Bronchial epithelial cell (primary cell): ENCODE measurements at places on chromosomes 7 and 10. TPM values are rescaled to one million over a fixed set of nuclear protein-coding genes. Genes with fewer than 3 reads are reported as not detected.

Gene NME8
- not detected in 2 replicates for total RNA-seq

Gene HSPA12A
- 0.79 and 1.4 TPM in 2 replicates for total RNA-seq

GRCh38 chr10:78443900-78444571, 410.4 kb downstream of the RPS24 start:
- DNase-seq = no peak

- DNase-seq = no peak
Observed at GRCh38 chr10:127563718-127564553, 14.8 kb downstream of the NPS start.

GRCh38 chr7:118040562-118040961, 143.4 kb upstream of the LSM8 start:
- no peak for DNase-seq

- no peak for DNase-seq
Observed at GRCh38 chr10:71685554-71686232, 33.9 kb downstream of the C10orf105 start.

DNA sequence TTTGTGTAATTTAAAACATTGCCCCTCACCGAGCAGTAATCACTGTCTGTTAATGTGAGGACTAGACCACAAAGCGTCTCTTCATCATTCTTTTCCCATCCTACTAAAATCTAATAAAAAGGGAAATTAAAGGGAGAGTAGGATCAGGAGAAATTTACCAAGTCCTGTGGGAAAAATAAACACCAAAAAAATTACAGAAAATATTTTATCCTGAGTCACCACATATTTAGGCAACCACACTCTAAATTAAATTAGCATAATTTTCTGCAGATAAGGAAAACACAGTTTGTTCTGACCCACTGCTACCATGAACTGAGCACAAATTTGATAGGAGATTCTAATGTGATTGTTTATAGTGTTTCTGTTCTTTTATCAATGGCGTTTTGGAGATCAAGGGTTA, 49.3 kb downstream of the CCDC6 start:
- no peak for DNase-seq

DNA sequence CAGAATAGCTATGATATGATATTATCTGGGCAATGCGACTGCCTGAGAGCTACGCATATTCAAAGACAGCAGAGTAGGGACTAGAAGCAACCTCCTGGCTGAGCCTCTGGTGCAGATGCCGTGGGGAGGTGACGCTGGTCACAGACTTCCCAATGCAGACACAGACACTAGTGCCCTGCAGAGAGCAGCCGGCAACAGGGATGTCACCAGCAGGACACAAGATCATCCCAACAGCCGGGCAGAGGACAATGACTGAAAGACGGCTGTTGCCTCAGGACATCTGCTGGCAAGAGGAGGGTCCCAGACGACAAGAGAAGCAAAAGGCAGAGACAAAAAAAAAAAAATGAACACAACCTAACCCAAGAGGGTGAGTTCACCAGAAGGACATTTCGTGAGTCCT, 104.6 kb downstream of the CALN1 start:
- DNase-seq = no peak

GRCh38 chr7:137488038-137488437, 144.5 kb upstream of the PTN start:
- DNase-seq = peak; percentile 1

GRCh38 chr10:89167915-89168314, 39.2 kb downstream of the CH25H start:
- DNase-seq = peak; percentile 13

- no peak for DNase-seq
Observed at GRCh38 chr7:127941476-127942210, 89.6 kb downstream of the LRRC4 start.

DNA sequence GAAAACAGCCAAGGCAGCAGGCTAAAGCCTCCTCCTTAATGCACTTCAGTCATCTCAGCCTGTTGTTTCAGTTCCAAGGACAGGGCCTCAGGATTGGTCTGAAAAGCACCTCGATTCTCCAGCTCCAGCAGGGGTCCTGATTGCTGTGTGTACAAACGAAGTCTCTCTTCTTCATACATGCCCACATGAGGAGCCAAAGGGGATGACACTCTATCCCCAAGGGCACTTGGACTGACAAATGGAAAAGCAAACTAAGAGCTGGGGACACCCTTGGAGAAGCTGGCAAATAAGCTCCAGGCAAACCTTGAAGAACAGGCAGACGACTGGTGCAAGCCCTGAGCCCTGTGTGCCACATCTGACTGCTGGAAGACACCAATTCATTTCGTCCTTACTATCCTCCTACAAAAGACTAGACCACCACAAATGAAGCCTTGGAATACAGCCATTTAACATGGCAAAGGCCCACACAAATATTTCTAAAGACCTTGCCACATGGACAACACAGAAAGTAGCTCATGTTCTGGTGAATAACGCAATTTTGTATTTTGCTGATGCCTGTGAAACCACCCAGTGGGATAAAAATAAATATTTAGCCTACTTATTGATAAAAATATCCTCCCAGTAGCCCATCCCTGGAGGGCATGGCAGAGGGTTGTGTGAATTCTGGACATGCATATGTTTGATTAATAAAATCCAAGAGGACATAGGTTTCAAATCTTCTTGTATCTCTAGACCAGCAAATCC, 61.9 kb downstream of the PARD3 start:
- no peak for DNase-seq

DNA sequence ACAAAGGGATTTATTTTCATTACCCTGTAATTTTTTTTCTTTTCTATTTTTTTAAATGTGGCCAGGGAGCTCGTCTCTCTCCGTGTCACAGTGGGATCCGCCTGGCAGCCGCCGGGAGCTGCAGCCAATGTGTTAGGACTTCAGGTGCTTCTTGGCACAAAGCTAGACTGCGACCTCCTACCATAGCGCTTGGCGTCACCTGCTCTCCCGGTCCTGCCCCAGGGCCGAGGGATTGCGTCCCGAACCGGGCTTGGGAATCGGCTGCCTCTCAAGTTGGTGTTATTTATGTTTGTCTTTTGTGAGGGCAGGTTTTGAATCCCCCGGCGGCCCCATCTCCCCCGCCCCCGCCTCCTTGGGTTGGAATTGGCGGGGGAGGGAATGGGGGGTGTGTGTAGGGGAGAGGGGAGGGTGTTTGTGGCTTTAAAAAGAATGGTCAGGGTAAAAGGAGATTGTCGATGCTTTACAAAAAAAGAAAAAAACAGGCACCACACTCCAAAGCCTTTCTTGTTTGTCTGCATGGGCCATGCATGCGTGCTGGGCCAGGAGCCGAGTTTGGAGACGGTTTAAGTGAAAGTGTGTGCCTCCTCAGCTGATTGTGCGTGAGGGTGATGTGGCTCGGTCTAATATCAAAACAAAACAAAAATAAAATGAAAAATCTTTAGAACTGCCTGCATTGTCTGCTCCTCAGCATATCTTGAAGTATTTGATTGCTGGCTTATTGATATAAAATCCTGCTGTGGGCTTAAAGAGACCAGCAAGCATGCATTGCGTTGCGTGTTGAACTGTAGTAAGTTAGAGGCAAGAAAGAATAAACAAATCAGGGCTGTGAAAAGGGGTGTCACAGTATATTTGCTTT, 1.2 kb downstream of the PPP1R9A start:
- no peak for DNase-seq
